ENCODE measurements at places on chromosomes 16 and 17.

GRCh38 chr17:17207998-17208397 lies 1.9 kb upstream of the PLD6 start:
- no peak for DNase-seq

GRCh38 chr17:70205401-70205800 lies 36.1 kb downstream of the KCNJ2 start:
- DNase-seq, result peak; percentile 57

DNA sequence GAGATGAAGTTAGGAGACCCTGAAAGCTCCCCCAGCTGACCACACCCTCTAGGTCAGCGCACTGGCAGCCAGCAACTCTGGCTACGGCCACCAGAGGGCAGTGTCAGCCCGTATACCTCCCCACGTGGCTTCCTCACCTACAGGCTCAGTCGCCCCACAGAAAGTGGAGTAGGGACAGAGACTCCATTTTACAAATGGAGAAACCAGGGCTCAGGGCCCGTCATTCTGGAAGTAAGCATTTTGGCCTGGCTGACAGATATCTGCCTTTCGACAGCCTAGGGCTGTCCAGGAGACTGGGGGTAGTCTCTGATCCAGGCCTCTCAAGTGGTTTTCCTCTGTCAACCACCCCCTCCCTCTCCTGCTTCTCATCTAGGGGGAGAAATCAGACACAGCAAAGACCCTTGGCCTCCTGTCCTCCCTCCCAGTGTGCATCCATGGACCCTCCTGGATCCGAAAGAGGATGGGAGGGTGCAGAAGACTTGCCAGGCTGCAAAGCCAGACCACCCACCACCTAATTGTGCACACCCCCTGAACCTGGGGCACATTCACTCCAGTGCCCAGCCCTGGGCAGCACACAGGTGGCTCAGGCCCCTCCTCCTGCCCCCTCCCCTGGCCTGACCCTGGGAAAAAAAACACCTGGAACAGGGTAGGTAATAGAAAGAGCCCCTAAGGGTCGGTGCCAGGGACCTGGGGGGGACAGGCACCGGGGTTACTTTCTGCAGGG lies 3.8 kb upstream of the HAP1 start:
- peak; percentile 58 for DNase-seq

GRCh38 chr16:68499006-68499405 lies 40.1 kb upstream of the ZFP90 start:
- DNase-seq, result no peak

GRCh38 chr16:2952679-2953078 lies 11.4 kb upstream of the KREMEN2 start:
- no peak for DNase-seq

- no peak for DNase-seq
Observed at GRCh38 chr16:81658373-81658772, 120.7 kb upstream of the PLCG2 start.

DNA sequence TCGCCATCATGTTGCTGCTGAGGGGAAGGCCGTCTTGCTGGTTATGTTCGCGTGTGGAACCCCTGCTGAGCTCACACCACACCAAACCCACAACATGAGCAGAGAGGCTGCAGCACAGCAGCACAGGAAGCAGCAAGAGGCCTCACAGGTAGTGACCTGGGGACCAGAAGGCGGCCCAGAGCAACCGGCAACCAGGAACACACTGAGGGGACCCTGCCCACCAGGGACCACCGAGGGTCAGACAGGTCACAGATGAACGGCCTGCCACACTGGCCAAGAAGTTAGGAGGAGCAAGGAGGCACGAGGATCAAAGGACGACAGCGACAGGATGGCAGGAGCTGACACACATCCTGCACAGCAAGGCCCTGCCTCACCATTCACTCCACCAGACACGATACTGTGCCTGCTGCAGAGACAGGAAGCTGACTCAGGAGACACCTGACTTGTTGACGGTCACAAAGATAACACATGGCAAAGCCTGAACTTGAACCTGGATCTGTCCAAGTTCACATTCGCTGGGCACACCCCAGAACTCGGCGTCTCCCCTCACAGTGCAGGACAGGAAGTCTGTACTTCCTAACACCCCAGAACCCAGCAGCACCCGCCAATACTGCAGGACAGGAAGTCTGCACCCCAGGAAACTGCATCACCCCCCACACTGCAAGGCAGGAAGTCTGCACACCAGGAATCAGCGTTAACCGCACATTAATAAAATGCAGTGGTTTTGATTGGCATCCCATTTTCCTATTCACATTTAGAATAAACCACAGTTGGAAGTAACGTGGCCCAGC lies 98.5 kb downstream of the ZNF778 start:
- DNase-seq, result peak; percentile 95

GRCh38 chr17:236641-237405 lies 55.4 kb upstream of the DOC2B start:
- DNase-seq, result no peak

DNA sequence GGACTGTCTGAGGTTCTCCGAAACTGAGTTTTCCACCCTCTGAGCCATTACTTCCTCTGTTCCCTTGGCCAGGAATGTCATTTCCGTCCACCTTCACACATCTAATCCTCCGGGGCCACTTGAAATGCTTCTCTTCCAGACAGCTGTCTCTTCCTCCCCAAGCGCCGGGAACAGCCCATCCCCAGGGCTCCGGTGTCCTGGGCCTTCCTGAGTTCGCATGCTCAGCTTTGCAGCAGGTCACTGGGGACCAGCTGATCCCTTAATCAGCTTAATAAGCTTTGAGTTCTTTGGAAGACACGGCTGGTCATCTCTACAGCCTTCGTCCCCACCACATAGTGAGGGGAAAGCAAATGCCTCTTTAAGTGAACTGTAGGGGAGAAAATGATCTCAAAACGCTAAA lies 123.4 kb downstream of the DYNLRB2 start:
- DNase-seq, result no peak

DNA sequence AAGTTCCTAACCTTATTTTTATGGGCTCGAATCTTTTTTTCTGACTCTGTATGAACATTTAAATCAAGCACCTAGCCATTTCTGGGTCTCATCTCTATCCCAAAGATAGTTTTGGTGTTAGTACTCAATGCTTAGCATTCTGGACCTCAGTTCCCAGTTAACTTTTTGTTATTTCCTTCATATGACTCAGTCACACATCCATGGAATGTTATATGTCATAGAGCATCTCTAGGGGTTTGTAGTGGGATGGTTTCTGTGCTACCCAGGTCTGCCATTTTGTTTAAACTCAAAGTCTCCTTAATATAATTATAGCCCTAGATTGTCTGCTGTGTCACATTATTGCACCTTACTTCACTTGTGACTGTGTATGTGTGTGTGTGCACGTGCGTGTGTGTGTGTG lies 90.1 kb downstream of the EFCAB13 start:
- DNase-seq, result no peak

DNA sequence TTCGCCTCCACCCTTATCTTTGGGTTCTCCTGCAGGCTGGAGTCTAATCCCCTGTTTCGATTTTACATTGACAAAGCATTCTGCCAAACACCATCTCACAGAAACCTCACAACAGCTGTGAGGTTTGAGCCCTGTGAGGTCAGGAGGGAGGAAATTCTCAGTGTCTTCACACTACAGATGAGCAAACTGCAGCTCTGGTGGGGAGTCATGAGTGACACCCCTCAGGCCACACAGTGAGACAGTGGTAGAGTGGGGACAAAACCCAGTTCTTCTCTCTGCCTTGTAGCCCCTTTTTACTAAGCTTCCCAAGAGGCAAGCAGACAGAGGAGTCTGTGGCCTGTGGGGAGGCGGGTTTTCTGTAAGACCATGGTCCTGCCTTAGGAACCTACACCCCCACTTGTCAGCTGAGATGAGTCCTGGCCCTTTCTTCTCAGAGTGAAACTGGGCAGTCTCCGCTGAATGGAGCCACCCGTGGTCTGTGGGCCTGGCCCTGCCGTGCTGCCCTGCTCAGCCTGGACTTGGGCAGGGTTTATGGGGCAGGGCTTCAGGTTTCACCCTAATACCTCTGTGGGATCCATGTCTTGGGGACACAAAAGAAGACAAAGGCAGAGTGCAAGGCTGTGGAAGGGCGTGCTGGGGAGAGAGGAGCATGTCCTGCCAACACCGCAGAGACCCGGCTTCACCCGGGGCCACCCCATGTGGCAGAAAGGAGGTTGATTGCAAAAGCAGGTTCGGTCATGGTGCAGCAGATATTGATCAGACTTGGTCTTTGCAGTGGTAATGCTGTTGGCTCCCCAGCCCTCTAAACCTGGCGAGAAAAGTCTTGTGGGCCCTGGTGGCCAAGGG lies 59.0 kb downstream of the ABR start:
- no peak for DNase-seq

DNA sequence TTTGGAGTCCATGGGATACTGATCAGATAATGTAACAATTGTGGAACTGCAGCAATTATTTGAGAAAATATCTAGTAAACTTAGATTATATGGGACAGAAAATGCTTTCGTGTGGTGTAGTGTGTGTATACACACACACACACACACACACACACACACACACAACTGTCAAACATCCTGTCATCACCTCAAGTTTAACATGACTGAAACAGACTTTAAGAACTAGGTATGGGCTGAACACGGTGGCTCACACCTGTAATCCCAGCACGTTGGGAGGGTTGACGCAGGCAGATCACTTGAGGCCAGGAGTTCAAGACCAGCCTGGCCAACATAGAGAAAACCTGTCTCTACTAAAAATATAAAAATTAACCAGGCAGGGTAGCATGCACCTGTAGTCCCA lies 544 bp upstream of the EVI2A start:
- no peak for DNase-seq

DNA sequence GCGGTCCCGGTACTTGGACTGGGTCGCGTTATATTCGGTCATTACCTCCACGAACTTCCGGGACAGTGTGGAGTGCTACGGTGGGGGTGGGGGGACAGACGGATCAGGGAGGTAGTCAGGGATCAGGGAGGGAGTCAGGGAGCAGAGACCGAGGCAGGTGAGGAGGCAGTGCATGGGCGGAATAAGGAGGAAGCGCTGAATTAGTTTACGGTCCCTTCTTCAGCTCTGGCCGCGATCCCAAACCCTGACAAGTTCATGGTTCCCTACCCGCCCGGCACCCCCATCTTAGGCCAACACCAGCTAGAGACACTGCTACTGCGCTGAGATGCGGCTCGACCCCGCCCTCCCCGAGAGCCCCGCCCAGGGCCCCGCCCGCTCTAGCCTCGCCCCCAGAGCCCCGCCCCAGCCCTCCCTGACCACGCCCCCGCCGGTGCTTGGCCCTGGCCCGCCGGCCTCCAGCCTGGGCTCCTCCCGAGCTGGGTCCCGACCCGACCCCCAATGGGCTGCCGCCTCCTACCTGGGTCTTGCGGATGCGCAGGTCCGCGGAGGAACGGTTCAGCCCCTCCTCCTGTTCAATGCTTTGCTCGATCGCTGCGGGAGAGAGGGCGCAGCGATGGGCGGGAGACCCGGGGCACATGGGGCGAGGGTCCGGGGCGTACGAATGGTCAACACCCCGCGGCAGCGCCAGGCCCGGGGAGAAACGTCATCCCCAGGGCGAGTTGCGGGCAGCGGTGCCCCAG lies 12.1 kb downstream of the HSD3B7 start:
- DNase-seq, result peak; percentile 56

GRCh38 chr17:79214940-79215604 lies 140.4 kb downstream of the ENGASE start:
- DNase-seq, result no peak

GRCh38 chr16:48611329-48612137 lies 1.6 kb upstream of the N4BP1 start:
- DNase-seq, result peak; percentile 99

- DNase-seq, result no peak
Observed at GRCh38 chr17:73365906-73366623, 54.3 kb upstream of the CDC42EP4 start.
